ENCODE measurements at places on chromosomes 11 and 22.

GRCh38 chr11:124460459-124460858 is 15.0 kb upstream of the OR8B8 start:
- DNase-seq = no peak

DNA sequence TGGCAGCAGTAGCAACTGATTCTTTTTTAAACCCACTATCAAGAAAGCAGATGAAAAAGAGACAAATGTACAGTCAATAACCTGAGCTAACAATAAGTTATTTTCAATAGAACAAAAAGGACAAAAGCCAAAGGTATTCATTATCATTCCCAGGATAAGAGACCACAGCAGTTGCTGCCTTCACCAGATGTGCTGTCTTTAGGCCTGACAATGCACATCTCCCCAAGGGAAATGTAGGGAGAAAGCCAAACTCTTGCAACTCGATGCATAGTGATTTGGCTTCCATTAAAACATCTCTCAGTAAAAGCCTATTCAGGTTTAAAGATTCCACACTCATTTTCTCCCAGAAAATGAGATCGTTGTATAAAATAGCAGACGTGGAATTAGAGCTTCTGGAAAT is 210.7 kb downstream of the METTL15 start:
- no peak for DNase-seq

GRCh38 chr11:6705905-6706535 is 22.9 kb upstream of the MRPL17 start:
- DNase-seq = no peak

- DNase-seq = no peak
These were observed 2.9 kb downstream of the MYO7A start for GRCh38 chr11:77130763-77131513.

GRCh38 chr11:73331138-73331916 is 23.3 kb downstream of the ARHGEF17 start:
- DNase-seq = no peak

GRCh38 chr11:74226907-74227306 is 55.8 kb downstream of the PPME1 start:
- DNase-seq = no peak

GRCh38 chr11:46299451-46299961 is 22.0 kb downstream of the CREB3L1 start:
- no peak for DNase-seq

GRCh38 chr11:58757439-58757838 is 25.7 kb upstream of the GLYAT start:
- DNase-seq = no peak

DNA sequence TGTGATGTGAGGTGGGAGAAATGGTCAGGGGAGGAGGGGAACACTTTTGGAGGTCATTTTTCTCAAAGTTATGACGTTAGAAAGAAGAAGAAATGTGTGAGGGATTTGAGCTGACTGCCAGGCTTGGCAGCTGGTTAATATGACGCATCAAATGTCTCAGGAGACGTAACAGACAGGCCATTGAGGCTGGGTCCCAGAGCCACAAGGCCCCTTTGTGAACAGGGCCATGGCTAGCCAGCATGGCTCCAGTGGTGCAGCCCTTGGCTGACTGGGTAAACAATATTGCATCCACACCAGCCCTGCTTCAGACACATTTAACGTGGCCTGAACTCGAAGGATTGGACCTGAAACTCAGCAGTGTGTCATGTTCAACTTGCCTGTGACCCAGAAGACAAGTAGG is 34.3 kb downstream of the AMOTL1 start:
- DNase-seq = no peak

DNA sequence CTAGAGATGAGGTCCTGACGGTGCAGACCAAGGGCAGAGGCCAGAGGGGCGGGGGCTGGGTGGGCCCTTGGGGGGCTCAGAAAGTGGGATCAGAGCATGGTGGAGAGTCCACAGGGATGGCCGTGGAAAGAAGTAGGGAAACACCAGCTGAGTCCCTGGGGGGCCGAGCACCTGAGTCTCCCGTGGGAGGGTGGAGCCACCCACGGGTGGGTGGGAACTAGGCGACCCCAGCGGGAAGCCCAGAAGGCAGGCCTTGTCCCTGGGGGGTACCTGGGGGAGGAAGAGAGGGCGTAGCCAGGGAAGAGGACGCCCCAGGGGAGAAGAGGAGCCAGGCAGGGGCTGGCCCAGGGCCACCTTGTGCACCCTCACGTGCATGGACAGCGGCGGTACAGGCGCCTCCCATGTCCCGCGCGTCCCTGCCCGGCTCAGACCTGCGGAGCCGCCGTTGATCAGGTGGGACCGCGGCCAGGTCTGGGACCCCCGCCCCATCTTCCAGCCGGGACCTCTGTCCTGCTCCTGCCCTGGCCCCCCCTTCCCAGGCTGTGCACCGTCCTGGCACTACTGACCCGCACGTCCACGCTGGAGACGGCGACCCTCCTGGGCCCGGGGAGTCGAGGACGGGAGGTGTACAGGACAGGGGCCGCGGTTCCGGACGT is 10.2 kb downstream of the CRELD2 start:
- no peak for DNase-seq

DNA sequence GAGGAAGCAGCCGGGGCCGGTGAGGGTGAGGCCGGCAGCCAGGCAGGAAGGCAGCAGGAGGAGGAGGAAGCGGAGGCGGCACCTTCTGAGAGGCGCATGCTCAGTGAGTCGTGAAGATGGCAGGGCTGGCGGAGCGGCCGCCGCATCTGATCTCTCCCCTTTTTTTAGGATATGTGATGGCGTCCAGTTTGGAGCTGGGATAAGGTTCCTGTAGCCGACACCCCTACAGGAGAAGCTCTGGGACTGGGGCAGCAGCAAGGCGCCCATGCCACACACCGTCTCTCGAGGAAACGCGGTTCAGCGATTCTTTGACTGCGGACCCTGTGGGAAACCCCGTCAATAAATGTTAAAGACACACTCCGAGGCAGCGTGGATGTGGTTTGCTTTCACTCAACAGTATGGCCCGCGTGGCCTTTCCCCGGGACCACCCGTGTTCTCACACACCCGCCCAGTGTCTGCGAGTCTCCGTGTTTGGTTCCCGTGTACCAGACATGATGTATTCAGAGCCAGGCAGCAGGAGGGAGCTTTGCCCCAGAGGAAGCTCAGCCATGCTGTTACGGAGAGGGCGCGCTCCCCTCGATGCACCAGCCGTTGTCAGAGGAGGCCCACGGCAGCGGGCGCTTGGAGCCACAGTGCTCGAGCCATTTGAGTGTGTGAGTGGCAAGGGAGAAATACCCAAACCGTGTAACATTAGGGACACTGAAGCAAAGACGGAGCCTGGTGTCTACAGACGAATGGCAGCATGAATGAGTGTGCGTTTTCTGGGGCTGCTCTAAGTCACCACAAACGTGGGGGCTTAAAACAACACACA is 27.7 kb upstream of the PARVB start:
- peak; percentile 20 for DNase-seq

- DNase-seq = no peak
These were observed 2.6 kb upstream of the RAB3IL1 start for GRCh38 chr11:61919705-61920631.

- DNase-seq = no peak
These were observed 9.0 kb upstream of the HTR3B start for GRCh38 chr11:113895367-113896155.

GRCh38 chr11:2870460-2870859 is 15.1 kb downstream of the CDKN1C start:
- DNase-seq = no peak

GRCh38 chr11:103536335-103536722 is 427.1 kb downstream of the DYNC2H1 start:
- DNase-seq = no peak

DNA sequence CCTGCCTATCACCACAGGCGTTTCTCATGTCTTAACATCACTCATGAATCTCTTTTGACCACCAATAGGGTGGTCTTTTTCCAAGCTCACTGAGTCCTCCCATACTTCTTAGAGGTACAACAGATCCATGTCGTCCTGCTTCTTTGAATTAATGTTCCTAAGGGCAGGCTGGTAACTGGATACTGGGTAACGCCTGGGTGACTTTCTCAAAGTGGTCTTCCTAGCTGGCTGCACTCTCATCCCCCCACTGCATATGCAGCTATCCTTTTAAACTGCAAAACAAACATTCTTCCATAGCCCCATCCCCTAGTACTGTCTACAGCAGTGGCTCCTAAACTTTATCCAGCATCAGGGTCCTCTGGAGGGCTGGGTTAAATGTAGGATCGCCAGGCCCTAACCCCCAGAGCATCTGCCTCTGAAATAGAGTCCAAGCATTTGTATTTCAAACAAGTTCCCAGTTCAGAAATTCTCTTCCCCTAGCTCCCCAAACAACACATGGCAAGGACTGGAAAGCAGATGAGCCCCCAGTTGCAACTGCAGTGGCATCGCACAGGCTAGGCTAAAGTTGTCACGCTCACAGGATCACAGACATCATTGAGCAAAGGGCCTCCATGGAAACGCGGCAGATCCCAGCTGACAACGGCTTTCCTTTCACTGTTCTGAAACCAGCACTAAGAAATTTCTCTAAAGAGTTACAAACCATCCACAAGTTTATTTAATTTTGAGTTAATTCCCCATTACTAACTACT is 204.9 kb downstream of the LARGE1 start:
- no peak for DNase-seq

DNA sequence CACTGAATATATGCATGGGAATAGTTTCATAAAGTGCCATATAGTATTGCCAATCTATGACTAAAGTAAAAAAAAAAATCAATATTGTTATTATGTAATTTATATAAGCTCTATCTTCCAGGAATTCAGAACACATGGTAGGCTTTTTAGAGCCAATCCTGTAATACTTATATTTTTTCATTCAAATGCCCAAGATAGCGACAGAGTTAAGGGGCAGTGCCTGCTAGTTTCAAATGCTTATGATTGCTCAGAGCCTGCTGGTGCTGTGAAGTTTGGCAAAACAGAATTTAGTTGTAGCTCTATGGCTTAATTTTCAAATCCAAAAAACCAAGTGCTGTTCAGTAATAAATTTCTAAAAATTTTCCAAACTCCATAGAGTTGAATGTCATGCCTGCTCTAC is 39.0 kb upstream of the BLID start:
- no peak for DNase-seq

DNA sequence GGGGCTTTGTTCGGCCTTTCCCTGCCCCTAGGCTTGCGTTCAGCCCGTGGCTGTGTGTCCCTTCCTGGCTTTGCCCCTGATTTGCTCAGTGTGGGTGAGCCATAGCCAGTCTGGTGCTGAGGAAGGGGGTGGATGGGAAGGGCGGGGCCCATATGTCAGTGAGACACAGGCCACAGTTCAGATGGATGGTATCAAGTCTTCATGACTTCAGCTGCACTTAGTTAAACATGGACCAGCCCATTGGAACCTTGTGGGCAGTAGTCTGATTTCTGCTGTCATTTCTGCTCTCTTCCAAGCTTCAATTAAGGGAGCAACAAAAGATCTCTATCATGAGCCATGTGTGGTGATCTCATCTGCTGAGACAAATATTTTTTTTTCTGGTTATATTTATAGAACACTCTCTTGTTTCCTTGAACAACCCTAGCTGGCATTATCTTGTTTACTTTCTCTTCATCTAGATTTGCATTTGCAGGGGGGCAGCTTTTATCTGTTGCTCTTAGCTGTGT is 21.6 kb upstream of the PEX26 start:
- DNase-seq = no peak

DNA sequence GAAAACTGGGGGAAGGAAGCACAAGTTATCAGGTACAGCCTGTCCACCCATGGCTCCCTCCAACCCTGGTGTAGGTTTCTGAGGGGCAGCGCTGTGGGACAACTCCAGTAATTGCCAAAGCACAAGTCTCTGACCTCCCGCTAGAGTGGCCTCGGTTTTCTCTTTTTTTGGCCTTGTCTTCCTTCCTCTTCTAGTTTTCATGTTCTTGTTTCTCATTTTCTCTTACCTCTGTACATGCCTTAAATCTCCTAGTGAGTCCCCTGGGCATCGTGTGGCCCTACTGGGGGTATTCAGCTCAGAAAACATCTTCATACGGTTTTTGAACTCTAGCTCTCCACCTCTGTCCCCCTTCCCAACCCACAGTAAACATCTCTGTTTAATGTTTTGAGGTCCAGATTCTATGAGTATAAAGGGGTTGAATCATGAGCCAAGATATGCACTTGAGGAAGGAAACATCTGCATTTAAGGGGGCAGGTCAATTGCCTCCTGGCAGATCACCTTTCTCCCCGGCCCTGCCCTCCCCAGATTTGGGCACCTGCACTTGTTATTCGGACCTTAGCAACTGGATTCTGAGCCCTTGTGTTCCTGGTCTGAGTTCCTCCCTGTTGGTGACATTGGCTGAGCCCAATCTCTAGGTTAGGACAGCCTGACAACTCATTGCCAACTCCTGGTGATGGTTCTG is 8.4 kb upstream of the LMO2 start:
- no peak for DNase-seq
